GF-D8 (cell line): ENCODE measurements at places on chromosomes 5 and 9.

DNA sequence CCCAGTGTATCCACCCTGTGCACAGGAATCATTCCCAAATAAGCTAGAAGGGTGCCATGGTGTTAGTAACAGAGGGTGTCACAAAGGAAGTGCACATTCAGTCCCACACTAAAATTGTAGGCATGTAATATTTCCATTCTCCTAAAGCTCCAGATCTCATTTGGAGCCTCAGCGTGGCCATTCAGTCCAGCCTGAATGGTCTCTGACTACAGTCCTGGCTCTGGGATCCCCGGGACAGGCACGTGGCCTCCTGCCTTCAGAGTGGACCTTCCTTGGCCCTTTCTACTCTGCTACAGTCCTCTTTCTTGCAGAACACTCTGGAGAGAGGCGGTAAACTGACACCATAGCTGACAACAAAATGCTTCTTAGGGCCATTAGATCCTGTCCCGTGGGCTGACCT is 243.9 kb downstream of the IRX2 start:
- DNase-seq = no peak

DNA sequence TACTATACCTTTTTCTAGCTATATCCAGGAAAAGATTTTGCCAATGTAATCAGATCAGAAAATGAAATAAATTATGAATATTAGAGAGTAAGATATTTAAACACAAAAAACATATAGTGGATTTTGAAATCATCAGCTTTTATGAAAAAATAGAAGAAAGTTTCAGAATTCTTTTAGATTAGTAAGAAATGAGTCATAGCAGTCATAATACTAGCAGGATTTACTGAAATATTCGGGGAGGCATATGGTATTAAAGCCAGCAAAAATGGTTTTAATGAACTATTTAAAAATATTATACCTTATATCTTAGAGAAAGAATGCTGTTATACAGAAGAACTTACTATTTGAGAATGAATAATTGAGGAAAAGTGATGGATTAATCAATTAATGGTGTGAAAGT is 303.6 kb upstream of the NUDT12 start:
- no peak for DNase-seq

DNA sequence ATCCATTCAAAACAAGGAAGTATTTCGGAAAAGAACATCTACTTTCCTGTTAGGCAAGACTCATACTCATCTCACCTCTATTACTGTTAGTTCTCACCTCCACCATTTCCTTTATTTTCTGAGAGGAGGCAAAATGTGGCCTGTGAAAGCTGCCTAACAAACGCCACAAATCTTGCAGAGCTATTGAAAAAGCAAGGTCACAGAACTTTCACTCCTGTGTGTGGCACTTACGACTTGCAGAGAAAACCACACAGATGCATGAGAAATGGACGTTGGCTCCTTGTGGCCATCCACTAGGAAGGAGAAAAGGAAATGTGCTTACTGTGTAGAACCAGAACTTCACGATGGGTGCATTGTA is 195.8 kb upstream of the KLF9 start:
- DNase-seq = no peak

DNA sequence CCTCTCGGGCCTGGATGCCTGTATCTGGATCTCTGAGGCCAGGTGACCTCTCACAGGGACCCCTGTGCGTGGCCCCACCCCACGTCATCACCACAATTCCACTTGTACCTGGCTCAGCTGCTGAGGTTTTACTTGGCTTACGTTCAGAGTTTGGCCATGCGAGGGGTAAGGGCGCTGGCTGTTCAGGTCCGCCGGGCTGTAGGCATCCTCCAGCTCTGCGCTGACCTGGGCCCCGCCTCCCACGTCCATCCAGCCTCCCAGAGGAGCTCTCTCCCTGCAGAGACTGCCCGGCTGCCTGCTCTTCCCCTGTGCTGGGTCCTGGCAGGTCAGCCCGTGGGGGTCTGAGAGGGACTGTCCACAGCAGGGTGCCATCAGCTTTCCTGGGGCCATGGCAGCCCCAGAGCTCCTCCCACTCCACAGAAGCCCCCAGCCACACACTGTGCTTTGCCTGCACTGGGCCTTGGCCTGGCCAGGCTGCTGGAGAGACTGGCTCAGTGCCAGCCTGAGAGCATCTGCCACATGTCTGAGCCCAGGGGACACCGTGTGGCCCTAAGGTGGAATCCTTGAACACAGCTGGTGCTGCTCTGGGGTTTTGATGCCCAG is 43.6 kb downstream of the SLC6A3 start:
- no peak for DNase-seq

DNA sequence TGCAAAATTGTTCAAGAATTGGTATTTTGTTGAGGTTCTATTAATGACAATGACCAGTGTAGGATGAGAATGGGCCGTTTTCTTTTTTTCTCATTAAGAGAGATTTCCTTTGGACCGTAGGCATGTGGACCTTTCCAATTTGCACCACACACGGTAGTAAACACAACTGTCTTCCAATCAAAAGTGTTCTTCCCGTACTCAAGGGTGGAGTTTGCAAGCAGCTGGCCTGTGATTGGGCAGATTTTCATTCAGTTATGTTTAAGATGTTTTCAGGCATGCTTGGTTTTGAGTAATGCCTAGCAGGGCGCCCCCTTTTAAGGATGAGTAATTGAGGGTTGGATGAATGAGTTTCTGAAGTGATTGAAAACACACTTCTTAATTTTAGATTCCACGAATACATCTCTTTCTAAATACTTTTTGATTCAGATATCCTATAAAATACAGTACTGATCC is 2.5 kb downstream of the KDM3B start:
- DNase-seq = no peak

DNA sequence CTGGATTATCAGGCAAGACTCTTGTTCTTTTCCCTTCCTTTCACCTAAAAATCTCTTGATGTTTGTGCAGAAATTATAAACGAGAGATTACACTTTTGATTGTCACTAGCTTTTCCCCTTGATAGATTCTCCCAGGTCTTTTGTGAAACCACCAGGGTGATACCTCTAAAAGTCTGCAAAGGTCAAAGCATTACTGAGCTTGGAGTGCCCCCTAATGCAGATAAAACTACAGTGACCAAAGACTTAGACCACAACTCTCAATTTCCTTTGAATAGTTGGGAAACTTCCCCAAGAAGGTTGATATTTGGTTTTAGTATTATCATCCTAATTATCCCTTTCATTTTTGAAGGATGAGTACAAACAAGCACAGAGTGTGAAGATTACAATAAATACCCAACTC is 173.1 kb downstream of the CYLC2 start:
- no peak for DNase-seq

GRCh38 chr5:22728610-22729009 is 124.5 kb downstream of the CDH12 start:
- DNase-seq = no peak

- DNase-seq = no peak
Measured at GRCh38 chr5:134090522-134090921, 24.0 kb upstream of the TCF7 start.

DNA sequence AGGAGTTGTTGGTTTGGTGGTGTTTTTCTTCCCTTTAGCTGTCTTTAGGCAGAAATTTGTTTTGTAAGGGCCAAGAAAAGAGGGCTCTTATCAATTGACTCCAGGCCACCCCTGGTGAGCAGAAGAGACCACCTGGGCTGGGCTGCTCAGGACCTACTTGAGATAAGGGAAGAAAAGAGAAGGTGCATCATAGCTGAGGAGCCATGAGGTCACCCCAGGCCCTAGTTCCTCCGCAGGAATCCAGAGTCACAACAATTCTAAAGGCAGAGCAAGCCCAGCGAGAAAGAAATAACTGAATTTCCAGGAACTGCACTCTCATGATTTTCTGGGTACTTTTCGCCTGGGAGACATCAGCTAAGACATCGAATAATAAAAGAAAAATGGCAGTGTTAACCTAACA is 34.9 kb downstream of the RFK start:
- no peak for DNase-seq

DNA sequence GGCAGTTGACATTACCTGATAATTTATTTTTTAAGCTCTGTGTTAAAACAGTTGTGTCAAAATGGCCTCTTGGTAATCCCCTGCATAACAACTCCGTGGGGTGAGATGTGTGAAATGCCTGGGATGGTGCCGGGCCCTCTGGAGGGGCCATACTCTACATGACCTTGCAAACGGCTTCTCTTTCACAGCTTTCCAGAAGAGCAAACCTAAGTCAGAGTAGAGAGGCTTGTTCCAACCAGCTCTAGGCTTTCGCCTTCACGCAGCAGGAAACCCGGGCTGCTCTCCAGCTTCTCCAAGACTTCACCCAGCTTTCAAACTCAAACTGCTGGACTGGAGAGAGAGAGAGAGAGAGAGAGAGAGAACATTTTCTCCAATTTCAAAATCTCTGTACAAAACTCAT is 120.1 kb downstream of the SNX18 start:
- no peak for DNase-seq

GRCh38 chr9:9016597-9016996 is 1217.0 kb upstream of the DMAC1 start:
- no peak for DNase-seq

DNA sequence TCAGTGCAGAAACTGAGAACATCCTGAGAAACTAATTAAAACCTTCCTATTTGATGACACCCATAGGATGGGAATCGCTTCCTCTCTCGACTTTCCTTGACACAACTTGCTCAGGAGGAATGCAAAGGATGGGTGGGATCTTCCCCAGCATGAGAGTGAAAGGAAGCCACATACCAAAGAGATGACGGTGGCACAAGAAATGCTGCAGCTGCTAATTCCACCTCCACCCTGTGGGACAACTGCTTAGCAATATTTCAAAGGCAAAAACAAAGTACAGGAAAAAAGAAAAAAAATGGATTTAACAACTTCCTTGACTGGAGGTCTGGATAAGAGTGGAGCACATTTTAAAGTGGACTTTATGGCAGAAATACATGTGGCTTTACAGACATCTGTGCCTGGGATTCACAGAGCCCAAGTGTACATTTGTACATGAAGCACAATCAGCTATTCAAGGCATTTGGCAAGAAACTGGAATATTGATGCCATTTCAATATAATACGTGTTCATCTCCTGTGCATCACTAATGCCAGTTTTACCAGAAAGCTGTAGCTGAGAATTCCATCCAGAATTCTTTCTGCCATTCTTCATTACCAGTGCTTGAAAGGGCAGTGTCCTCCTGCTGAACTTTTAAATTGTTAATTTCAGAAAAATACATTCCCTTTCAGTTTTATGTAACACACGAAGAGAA is 359.2 kb upstream of the ACTBL2 start:
- DNase-seq = no peak
